Stimulated activated CD4-positive, alpha-beta T cell treated with anti-CD3 and anti-CD28 coated beads, Interleukin-1b, Interleukin-23, amount 100 ng/mL, for 48 hours (primary cell): ENCODE measurements at places on chromosomes 5 and 9.
A peak's percentile ranks its signal among the peaks of the same experiment; 100 is the strongest.

- no peak for DNase-seq
Observed at GRCh38 chr9:89177944-89178829, at the start of gene SHC3. SHC3 (minus strand) TSS chr9:89178818; CDS start chr9:89178460, 358 bp downstream.

GRCh38 chr5:167657016-167657415 is 634.4 kb upstream of the WWC1 start:
- no peak for DNase-seq

DNA sequence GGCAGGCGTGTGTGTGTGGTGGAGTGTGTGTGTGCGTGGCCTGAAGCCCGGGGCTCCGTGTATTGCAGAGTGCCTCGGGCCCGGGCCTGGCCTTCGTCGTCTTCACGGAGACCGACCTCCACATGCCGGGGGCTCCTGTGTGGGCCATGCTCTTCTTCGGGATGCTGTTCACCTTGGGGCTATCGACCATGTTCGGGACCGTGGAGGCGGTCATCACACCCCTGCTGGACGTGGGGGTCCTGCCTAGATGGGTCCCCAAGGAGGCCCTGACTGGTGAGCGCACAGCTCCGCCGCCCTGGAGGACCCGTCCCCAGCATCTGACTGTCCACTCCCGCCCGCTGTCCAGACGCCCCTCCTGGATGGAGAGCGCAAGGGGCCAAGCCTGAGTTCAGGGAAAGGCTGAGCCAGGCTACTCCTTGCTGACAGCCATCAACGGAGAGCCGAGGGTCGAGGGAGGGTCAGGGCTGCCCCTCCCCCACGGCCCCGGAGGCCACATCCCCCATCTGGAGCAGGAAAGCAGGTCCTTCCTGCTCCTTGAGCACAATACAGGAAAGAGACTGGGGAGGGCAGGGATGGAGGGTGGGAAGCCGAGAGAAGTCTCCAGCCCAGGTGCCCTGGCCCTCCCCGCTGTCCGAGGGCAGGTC is 18.4 kb downstream of the SLC6A18 start:
- no peak for DNase-seq

DNA sequence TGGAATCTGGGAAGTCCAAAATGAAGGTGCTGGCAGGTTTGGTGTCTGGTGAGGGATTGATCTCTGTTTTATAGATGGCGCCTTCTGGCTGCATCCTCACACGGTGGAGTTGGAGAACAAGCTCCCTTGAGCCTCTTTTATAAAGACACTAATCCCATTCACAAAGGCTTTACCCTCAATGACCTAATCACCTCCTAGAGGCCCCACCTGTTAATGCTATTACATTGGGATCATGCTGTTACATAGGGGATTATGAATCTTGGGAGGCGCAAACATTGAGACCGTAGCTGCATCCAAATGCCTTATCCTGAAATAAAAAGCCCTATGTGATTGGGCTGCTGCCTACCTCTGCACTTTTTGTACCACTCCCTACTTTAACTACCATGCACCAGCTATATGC is 197.1 kb upstream of the HMHB1 start:
- DNase-seq: no peak

GRCh38 chr5:170960567-170960966 is 98.7 kb downstream of the RANBP17 start:
- DNase-seq: no peak

DNA sequence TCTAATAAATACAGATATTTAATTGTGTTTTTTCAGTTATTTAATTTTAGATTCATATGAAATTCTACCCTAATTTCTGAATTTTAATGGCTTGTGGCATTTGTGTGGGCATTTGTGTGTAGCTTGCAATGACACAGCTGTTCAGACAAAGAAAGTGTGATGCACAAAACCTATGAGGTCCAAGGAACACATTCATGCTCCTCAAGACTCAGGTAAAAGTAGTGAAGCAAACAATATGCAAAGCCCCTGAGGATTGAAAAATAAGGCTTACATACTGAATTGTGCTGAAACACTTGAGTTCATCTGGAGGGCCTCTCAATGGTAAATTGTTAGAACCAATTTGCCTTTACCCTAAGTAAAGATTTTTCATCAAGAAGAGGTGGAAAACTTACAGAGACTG is 28.1 kb downstream of the IL7R start:
- DNase-seq: no peak

GRCh38 chr9:1532171-1532570 is 482.0 kb downstream of the DMRT2 start:
- no peak for DNase-seq

- peak; percentile 44 for DNase-seq
Observed at GRCh38 chr9:86405926-86406325, 51.7 kb upstream of the TUT7 start.

DNA sequence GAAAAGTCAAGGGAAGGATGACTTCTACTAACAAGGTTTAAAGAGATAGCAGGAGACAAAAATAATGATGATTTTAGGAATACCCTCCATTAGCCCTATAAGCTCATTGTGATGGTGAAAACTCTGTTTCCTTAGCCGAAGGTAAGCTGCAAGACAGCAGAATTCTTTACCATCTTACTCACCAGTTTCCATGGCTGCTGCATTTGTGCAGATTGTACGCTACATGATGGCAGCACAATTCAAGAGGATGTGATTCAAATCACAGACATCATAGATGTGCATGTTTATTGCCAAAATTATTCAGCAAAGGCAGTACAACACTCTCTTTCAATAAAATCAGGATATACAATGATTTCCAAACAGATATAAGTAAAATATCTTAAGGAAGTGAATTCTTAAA is 175.6 kb downstream of the SPATA31D1 start:
- DNase-seq: no peak

DNA sequence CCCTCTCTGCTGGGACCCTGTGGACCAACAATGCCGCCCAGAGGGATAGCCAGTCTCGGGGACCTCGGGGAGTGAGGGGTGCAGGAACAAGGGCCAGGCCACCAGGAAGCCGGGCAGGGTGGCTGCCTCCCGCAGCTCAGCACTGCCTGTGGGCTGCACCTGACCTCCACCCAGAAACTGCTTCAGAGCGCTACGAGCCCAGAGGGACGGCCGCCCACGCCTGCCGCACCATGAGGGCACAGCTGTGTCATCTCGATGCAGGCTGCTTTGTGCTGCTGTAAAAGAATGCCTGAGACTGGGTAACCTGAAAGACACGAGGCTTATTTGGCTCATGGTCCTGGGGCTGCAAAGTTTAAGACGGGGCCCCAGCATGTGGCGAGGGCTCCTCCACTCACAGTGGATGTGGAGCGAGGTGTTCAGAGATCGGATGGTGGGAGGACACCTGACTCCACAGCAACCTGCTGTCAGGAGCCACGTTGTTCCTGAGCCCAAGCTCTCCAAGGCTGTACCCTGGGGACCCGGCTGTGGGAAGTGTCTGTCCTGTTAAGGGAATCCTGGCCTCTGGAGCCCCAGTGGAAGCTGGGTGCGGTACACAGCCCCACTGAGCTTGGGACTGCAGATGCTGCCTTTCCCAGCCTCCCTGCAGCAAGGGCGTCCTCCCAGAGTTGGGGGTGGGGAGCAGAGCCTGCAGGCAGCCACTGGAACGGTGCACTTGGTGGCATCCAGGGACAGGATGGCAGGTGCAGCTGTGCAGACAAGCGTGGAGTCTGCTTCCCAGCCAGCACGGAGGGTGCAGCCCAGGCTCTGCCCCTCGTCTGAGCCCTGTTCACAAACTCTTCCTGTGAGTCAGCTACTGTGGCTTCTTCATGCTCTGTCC is 11.8 kb upstream of the ZDHHC11 start:
- DNase-seq: no peak

GRCh38 chr9:95509851-95510708 is 6.7 kb downstream of the PTCH1 start:
- no peak for DNase-seq

GRCh38 chr5:176854164-176854563 is 43.8 kb downstream of the UNC5A start:
- DNase-seq: no peak

DNA sequence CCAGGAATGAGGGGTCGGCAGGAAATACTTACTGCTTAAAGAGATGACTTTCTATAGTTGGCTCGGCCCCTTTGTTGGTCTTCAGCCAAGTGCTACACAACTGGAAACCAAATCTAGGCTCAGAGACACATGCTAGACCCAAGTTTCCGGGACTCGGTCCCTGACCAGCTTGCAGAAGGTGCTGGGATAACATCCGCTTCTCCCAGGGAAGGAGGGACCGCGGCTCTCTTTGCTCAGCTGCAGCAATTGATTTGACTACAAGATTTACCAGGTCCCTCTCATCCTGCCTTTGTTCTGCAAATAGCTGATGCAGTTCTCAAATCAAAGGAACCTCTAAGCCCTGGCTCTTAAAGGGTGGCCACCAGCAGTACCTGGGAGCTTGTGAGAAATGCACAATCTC is 314.7 kb downstream of the MLLT3 start:
- no peak for DNase-seq

DNA sequence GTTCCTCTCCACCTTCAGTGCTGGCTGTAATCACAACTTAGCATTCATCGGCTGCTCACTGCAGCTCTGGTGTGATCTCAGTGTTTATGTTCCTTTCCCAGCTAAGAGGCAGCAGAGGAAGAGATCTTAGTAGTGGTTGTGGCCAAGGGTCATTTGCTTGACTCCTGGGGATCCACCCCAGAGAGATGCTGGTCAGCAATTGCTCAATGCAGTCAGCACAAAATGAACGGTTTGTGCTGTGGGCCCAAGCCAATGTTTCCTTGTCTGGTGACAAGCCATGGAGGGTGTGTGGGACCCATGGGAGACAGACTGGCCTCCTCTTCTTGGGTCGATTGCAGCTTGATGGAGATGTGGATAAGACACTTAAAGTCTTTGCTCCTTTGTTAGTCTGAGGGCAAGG is 16.1 kb upstream of the FRMD3 start:
- no peak for DNase-seq

GRCh38 chr5:91162534-91163381 is 220.4 kb downstream of the ARRDC3 start:
- DNase-seq: peak; percentile 78

DNA sequence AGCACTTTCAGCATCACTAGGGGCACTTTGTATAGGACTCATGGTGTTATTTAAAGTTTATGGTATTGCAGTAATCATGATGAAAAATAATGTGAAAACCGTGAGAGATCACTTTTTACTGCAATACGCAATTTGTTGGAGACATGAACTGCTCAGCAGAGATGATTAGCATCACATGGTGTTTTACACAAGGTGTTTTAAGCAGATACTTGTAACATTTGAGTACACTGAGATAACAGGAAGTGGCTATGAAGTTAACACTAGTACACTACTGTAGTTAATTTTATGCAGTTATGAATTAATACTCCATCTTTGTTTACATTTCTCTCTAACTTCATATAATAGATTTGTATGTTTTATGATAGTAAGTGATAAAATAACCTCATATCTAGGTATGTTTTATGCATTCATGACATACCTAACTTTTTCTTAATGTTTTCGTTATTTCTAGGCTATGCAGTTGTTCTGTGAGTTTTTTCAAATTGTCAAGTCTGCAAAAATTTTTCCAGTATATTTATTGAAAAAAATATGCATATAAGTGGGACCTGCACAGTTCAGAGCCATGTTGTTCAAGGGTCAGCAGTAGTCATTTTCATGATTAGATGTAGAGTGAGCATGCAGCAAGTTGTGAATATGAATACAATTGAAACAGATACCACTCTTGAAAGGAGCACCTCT is 13.0 kb downstream of the SUB1 start:
- DNase-seq: no peak

DNA sequence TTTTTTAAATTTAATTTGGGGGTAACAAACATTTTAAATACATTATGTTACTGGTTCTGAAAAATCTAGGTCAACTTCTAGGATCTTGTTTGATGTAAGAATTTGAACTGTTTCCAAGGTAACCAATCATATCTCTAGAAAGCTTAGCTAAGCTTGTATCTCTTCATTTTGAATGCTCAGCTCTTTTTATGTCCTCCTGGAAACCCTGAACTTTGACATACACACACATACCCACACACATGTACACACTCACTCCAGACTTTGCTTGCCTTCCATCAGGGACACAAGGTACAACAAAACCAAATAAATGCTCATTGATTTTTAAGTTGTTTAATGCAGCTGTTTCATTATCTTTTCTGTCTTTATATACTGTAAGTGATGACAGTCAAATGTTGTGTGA is 178.5 kb downstream of the RAB3C start:
- no peak for DNase-seq

GRCh38 chr9:79633558-79633957 is 61.8 kb downstream of the TLE4 start:
- no peak for DNase-seq

DNA sequence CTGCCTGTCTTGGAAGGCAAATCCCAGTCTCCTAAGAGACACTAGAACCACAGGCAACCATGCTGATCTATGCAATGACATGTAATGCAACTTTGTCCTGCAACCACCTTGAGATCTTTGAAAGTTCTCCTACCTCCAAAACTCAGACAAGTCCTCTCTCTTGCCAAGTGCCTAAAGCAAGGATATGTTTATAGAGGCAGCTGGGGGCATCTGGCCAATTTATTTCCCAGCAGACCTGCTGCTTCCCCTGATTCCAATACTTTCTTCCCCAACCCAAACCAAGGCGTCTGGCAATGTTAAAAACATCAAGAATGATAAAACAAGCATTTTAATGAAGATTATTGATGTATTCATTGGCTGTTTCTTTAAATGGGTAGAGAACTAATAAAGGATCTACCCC is 138.4 kb downstream of the DOCK8 start:
- DNase-seq: no peak

DNA sequence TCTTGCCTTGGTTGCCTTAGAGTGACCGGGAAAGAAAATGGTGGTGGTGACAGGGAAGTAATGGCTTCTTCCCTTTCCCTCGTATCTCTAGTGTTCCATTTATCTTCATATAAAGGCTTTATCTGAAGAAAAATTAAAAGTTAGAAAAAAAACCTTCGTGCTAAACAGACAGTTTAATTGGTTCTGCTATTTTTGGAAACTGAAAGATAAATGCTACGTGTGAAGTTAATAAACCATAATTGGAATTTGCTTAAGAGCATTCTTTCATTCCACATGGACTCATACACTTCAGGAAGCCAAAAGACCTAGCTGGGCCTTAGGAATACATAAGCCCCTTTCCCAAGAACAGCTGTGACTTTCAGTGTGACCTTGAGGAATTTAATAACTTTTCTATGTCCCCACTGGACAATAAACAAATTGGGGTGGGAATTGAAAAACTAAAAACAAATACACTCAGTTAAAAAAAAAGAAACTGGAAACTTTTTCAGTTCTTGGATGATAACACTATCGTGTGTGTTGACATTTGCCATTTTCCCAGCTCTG is 818.8 kb upstream of the WWC1 start:
- DNase-seq: no peak

GRCh38 chr5:134055015-134055414 is 50.2 kb upstream of the VDAC1 start:
- no peak for DNase-seq

GRCh38 chr5:133562554-133562953 is 49.8 kb downstream of the FSTL4 start:
- no peak for DNase-seq

DNA sequence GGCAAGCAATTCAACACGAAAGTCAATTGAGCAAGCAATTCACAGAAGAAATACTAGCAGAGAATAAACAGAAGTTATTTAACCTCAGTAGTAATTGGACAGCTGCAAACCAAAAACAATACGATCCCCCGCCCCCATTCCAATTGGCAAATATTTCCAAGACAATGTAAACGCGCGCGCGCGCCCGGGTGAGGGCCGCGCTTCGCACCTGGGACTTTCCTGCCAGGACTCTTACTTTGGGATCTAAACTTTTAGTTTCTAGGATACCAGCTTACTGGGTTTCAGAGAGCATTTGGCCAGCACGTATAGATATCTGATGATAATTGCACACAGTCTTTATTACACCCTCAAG is 8.6 kb downstream of the RUFY1 start:
- no peak for DNase-seq
